ENCODE measurements at places on chromosomes 16 and 17.

- peak; percentile 2 for DNase-seq
These were observed 188.6 kb upstream of the PSMD7 start for GRCh38 chr16:74107795-74108610.

GRCh38 chr17:43966276-43966675 is 12.5 kb upstream of the PYY start:
- no peak for DNase-seq

DNA sequence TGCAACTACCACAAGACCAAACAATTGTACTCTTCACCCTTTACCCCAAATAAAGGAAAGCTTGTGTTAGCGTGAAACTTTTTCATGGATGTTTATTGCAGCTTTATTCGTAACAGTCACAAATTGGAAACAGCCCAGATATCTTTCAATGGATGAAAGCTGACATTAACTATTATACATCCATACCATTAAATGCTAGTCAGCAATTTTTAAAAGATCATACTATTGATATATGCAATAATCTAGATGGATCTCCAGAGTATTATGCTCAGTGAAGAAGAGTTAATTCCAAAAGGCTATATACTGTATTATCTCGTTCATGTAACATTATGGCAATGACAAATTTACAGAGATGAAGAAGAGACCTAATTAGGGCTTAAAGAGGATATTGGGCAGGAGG is 1491.2 kb upstream of the CDH8 start:
- DNase-seq: no peak

DNA sequence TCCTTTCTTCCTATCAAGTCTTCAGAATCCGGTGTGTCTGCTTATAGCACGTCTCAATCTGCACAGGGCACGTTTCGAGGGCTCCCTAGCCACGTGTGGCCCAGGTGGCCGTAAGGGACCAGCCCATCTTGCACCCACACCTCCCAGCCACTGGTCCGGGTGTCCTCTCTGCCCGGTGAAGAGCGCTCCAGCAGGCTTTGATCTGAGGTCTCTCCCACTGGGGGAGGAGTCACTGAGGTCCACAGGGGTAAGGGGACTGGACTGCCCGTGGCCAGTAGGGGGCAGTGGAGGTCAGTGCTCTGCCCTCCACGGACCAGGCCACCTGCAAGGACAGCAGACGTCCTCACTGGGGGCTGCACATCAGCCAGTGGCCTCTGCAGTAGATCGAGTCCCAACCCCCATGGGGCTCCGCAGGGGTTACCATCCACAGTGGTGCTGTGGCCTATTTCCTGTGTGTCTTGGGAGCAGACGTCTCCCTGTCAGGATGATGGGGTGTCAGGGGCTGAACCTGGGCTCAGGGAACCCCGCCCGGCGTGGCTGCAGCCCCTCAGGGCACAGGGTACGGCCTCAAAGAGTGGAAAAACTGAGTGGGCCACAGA is 204.1 kb upstream of the CIBAR2 start:
- no peak for DNase-seq

DNA sequence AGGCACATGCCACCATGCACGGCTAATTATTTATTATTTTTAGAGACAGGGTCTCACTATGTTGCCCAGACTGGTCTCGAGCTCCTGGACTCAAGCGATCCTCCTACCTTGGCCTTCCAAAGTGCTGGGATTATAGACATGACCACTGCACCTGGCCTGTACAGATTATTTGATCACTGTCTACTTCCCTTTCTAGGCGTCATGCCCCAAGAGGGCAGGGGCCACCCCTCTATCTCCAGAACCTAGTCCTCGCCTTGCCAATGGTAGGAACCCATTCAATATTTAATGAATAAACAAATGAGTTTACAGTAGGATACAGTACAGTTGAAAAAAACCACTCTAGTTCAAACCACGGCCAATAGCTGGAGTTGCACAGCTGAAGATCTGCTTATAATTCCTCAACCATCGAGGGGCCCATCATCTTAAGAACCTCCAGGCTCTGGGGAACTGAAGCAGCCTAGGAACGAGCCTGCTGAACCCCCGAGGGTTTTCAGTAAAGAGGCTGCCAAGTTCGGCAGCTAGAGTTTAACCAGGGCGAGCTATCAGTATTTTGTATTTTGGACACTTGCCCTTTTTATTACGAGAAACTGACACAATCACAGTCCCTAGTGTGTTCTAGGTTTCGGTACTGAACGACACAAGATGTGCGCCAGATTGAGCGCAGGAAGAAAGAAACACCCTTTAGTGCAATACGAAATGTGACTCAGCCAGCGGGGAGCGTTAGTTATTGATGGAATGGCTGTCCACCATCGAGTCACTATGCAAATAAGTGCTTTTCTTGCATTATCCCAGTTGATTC is 14.6 kb downstream of the ADCY9 start:
- no peak for DNase-seq

- DNase-seq: no peak
These were observed 18.2 kb downstream of the ALOX15 start for GRCh38 chr17:4623249-4623648.

DNA sequence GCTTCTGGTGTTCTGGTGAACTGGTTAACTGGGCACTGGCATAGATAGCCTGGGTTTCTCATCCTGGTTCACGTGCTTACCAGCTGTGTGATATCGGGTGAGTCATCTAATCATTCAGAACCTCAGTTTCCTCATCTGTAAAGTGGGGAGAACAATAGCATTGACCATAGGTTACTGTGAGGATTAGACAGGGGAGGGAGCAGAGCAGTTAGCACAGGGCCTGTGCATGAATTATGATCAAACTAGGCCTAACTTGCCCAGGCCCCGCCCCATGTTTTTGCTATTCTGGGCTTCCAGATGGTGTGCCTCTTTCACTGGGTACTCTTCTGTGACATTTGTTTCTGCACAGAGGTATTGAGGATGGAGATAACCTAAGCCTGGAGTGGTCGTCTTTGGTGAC is 4.6 kb upstream of the KLHL36 start:
- no peak for DNase-seq

DNA sequence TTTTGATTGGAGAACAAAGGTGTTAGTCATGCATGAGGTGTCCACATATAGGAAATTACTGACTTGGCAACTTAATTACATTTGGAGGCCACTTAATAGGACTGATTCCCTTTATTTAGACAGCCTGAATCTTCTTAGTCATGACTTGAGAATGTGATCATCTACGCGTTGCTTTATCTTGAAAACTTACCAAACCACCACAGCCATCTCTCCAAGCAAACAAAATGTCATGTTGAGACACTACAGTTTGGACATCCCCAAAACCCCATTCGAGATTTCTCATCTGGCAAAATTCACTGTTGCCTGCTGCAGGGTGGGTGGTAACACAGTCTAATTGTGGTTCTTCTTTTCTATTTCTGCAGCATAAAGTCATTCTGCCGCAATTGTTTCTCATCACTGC is 176.5 kb upstream of the CDH5 start:
- no peak for DNase-seq

- DNase-seq: no peak
These were observed 25.8 kb downstream of the ABCC1 start for GRCh38 chr16:15975172-15975571.

DNA sequence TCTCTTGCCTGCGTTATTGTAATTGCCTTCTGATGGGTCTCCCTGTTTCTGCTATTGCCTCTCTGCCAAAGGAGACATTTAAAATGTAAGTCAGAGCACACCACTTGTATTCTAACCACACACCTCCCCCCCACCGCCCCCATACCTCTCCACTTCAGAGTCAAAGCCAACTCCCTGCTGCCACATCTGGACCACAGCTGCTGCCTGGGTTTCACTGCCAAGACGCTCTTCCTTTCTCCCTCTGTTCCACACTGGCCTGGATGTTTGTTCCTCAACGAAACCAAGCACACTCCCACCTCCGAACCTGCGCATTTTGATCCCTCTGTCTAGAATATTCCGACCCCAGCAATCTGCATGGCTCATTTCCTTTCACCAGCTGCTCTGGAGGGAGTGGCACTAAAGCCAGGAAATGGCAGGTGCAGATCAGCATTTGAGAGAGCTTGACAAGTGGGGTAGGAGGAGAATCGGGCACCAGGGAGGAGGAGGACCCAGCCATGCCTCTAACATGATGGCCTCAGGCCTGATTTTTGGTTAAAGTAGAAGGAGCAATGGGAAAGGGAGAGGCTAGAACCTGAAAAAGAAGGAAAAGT is 92.4 kb upstream of the HS3ST2 start:
- no peak for DNase-seq
